ENCODE measurements at places on chromosomes 2 and 18.

- no peak for DNase-seq
These were observed 17.3 kb upstream of the GTF2A1L start for GRCh38 chr2:48600204-48600813.

DNA sequence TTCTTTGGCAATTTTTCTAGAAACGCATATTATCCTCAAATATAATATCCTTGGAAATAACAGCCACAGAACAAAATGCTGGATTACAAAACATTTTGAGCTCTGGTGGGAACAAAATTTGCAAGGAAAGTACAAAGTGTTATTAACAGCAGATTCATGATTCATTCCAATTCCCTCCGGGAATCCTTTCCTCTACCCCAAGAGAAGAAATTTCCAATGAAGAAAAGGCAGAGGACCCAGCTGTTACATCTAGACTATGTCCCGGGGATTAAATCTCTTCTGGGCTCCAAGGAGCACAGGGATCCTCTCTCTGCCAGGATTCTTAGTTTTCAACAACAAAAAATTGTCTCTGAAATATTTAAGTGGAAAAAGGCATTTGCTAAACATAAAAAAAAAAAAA is 51.6 kb upstream of the TMEFF2 start:
- DNase-seq: no peak

DNA sequence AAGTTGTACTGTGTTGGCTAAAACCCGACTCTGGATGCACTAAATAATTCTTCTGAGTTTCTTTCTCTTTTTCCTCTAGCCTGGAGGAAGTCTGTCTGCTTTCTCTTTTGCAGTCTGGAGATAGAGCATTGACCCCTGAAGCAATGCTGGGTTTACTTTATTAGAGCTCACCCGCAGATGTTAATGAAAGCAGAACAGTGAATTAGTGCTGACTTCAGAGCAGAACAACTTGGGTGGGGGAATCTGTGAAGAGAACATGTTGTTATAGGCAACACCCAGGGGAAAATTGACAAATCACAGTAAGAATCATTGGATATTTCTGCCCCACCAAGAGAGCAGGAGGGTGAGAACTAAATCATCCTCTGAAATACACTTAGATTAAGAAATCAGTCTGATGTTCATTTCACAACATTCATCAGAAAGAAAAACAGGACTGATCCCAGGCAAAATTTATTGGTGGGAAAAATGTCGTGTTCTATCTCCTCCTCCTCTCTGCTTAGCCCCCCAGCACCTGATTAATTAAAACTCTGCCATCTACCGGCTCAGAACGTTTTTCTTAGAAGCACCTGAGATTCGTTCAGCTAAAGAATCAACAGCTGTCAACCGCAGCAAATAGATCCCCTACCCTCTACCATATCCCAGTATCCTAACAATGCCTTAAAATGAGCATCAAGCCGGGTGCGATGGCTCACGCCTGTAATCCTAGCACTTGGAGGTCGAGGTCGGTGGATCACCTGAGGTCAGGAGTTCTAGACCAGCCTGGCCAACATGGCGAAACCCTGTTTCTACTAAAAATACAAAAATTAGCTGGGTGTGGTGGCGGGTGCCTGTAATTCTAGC is 165.1 kb downstream of the FMNL2 start:
- DNase-seq: no peak

DNA sequence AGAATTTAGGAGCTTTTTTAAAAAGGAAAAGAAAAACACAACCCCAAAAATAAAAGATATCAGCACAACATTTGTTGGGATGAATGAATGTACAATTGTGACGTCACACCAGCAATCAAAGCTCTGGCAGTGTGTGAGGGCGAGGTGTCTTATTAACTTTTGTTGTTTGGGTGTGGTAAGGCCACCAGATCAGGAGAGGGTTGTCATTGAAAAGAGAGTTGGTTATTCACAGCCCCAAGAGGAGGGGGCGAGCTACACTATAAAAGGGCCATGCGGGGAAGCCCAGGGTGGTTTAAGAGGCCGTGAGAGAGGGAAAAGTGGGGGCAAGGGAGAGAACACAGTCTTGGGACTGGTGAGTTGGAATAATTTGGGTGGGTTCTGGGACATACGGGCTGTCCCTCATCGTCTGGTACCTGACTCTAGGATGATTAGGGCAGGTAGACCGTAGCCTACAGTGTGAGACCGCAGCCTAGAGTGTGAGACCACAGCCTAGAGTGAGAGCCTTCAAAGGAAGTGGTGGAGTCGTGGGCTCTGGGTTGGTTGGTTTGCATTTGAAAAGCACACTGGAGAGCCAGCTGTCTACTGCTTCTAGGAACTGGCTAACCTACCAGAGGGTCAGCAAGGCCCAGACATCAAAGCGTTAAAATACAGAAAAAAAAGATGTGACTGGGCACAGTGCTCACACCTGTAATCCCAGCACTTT is 128.4 kb downstream of the INO80D start:
- no peak for DNase-seq

GRCh38 chr2:133405252-133405651 is 163.0 kb downstream of the NCKAP5 start:
- no peak for DNase-seq

DNA sequence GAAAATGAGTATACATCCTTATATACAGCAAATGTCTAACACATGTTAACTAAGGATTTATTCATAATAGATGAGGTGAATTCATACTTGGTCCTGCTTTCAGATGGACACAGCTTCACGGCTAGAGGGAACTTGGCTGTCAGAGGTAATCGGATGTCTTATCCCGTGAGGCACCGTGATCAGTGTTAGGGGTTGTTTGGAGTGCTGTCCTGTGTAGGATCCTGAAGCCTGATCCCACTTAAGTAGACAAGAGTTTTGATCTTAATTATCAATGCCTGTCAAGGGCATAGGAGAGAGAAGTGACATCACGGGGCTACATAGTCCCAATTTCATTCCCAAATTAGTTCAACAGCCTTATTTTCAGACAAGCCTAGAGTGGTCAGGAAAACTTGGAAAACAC is 204.6 kb downstream of the RNF144A start:
- DNase-seq: peak; percentile 81

- DNase-seq: no peak
These were observed 113.2 kb downstream of the PIGN start for GRCh38 chr18:62073461-62074281.
